T-helper 2 cell treated with Interferon-gamma antibody and Interleukin-4, amounts not matched to agents 100 ng/mL and 5 ng/mL, for 36 hours (primary cell): ENCODE measurements at places on chromosomes 5 and 9. TPM values are rescaled to one million over a fixed set of nuclear protein-coding genes. Genes with fewer than 3 reads are reported as not detected.

The AFAP1L1 gene
- not detected in 2 replicates for total RNA-seq

The CSF2 gene
- total RNA-seq, result 54.1 TPM in 2 replicates

The AP3S1 gene
- total RNA-seq, result 68.7 and 69.4 TPM in 2 replicates

The PCDHB6 gene
- total RNA-seq, result not detected in 2 replicates

The FOXI1 gene
- not detected in 2 replicates for total RNA-seq

The RASEF gene
- total RNA-seq, result not detected in 2 replicates

The PCYOX1L gene
- total RNA-seq, result 31.1 and 31.2 TPM in 2 replicates

The ZNF366 gene
- total RNA-seq, result not detected in 2 replicates

The RFX3 gene
- total RNA-seq, result 8.4 and 9.4 TPM in 2 replicates

The ELAVL2 gene
- total RNA-seq, result not detected in 2 replicates

The LCP2 gene
- 380 and 381 TPM in 2 replicates for total RNA-seq

The AGXT2 gene
- total RNA-seq, result not detected in 2 replicates

The C5orf15 gene
- total RNA-seq, result 24.3 and 29.8 TPM in 2 replicates
